Right cardiac atrium (tissue), 5 donors: ENCODE measurements at places on chromosomes 5 and 9.

DNA sequence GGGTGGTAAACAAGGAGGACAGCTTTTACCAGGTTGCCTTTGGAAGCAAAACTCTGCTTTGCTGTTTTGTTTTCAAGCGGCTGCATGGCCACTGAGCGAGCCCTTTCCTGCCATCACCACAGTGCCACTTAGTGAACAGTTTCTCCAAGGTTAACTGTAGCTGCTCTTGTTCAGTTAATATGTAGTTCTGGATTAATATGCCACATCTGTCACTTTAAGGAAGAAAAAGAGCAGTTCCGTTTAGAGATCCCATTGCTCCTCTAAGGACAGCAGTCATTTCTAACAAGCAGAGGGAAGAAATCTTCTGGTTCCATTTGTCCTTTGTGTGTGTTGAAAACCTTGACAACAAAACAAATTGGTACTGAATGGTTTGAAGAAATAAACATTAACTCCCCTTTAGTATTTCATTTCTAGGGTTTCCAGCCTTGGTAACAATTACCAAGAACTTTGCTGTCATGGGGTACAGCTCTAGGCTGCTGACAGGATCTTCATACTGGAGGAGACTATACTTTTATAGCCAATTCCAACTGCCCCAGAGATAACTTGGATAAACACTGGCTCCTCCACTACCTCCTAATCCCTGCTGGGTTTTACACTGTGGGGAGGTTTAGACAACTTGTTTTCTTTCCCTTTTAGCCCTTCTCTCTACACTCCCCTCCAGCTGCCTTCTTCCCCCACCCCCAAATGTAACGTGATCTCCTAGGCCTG lies 10.3 kb upstream of the ABL1 start:
- no peak for DNase-seq

- no peak for DNase-seq
These were observed 603.5 kb downstream of the KCTD16 start for GRCh38 chr5:144774197-144774596.

GRCh38 chr5:90866333-90866732 lies 307.7 kb downstream of the ADGRV1 start:
- DNase-seq = no peak

GRCh38 chr5:141934099-141934844 lies 10.6 kb downstream of the DELE1 start:
- DNase-seq = peak; percentile 81

DNA sequence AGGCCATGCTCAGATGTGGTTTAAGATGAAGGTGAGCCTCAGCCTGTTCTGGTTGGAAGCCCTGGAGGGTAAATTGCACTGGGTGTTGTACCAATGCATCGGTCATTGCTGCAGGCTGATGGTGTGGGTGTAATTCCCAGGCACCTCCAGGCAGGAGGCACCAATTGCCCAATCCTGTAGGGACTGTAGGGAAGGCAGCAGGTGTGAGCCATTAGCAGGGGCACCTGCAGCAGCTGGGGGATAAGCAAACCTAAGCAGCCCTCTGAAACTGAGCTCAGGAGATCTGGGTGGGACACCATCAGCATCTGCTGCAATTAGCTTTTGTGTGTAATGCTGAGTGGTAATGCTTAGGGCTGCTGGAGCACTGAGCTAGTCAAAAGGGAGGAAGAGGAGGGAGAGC lies 190.1 kb upstream of the TBC1D2 start:
- DNase-seq = no peak

DNA sequence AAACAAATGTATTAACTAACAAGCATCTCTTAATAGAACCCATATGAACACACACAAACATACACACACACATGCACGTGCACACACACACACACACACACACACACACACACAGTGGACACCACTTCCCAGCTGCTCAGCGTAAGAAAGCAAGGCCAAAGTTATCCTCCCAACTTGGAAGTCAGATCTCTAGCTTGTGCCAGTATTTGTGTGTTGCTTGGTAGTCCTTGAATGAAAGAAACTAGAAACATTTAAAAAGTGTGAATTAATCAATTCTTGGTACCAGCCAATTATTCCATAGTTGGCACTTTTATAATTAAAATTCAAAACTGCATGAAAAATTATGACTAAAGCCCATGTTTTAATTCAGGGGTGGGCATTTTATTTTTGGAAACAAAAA lies 178.1 kb downstream of the TMEM161B start:
- no peak for DNase-seq

- DNase-seq = no peak
These were observed 59.8 kb downstream of the SH3TC2 start for GRCh38 chr5:149002761-149003689.

DNA sequence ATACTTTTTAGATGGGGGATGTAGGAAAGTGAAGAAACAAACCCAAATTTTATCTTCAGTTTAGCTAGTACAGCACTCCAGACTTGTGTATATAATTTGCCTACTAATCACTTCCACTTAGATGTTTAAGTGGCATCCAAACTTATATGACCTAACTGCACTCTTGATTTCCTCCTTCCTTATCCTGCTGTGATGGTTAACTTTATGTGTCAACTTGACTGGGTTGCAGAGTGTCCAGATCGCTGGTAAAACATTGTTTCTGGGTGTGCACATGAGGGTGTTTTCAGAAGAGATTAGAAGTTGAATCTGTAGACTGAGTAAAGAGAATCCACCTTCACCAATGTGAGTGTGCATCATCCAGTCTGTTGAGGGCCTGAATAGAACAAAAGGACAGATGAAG lies 79.8 kb downstream of the PCSK1 start:
- no peak for DNase-seq

- no peak for DNase-seq
These were observed 276.6 kb downstream of the MAST4 start for GRCh38 chr5:66872736-66873331.
